ENCODE measurements at places on chromosomes 1 and 21.

DNA sequence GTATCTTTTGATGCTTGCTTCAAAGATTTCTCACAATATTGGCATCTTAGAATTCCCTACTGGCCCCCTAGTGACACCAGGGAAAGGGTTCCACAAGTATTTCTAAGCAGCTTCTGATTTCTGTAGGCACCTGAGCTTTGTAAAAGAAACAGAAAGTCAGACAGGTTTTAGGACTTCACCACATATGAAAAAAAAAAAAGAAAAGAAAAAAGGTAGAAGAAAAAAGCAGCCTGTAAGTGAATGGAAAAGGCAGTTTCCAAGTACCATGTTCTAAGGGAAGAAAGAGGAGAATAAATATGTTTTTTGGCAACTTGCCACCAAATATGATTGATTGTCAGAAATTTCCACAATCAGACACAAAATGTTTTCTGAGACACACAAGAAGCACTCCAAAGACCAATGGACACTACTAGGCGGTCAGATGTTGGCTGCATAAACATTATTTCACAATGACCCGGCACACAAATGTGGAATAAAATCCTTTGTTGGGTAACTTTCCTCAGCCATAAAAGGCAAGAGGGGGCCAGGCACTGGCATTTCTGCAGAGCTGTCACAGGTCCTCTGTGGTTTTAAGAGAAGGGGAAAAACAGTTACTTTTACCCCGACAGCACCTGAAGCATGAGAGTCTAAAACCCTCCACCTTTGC is 12.7 kb upstream of the CPLANE2 start:
- no peak for DNase-seq

DNA sequence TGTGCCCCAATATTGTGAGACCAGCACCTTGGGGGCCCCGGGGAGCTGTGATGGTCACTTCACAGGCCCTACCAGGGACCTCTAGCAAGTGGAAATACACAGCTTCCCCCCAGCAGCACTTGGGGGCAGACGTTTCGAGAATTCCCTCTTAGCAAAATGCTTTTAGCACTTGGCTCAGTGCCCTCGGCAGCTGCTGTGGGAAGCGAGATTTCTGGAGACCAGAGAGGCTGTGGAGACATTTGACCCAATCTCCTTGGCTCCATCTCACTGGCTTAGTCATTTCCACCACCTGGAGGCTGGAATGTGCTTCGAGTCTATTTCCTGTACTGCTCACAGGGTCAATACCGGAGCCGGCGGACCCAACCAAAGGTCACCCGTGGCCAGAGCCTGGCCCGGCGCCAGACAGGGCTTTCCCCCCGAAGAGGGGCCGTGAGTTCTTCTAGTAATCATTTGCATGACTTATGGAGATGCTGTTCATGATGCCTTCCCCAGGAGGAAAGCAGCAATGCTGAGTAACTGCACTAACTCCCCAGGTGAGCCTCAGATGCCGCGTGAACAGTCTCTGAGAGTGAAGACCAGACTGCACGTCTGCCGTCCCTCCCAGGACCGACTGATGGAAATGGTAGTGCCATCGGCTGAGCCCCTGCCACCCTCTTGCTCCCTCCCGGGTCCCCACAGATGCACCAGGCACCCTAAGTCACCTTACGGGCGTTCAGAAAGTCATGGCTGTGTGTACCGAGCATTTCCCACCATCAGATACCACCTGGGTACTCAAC is 4.4 kb upstream of the C2CD2 start:
- DNase-seq: no peak

GRCh38 chr1:223721658-223722607 is 9.6 kb downstream of the CAPN2 start:
- DNase-seq: no peak

GRCh38 chr1:67097305-67097704 is 37.5 kb downstream of the C1orf141 start:
- no peak for DNase-seq

DNA sequence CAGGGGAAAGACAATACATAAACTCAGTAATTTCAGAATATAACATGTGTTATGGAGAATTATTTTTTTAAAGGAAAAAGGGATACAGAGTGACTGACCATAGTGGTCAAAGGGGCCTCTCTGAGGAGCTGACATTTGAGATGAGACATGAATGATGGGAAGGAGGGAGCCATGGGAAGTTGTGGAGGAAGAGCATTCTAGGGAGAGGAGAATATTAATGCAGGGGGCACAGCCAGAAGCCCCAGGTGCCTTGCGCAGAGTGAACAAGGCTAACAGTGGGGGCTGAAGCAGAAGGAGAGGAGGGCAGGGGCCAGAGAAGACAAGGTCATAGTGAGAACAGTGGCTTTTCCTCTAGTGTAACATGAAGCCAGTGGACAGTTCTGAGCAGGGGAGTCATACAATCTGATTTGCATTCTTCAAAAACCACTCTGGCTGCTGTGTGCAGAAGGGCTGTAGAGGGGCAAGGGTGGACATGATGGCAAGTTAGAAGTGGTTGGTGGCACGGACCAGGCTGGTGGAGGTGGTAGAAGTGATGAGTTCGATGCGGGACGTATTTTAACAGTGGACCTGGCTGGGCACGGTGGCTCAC is 28.2 kb upstream of the IFNLR1 start:
- no peak for DNase-seq
